Mesothelial cell of epicardium (in vitro differentiated cells): ENCODE measurements at places on chromosomes 6 and 20.

- peaks cover 14% of the 10 kb centered on the region for H3K27me3 ChIP-seq
- H3K4me3 ChIP-seq, result no peak overlapping the region
- H3K27ac ChIP-seq, result no peak overlapping the region
- DNase-seq, result no peak
- H3K4me1 ChIP-seq, result peaks cover 31% of the 10 kb centered on the region
Measured at GRCh38 chr6:167232356-167232755, 58.8 kb upstream of the UNC93A start.

DNA sequence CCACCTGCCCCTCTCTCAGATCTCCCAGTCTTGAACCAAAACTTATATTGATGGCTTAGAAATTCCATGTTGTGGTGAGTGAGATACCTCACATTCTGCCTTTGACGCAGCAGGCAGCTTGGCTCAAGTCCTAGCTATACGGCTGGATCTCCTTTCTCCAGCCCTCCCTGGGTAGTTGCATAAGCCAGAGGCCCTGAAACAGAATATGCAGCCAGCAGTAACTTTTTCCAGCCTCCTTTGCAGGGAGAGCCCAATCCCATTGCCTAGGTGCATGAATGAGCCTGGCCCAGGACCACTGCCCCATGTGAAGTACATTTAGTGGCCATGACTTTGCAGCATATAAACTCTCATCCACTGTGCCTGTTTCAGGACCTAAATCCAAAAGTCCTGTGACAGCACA, 202.2 kb upstream of the CDYL start:
- H3K4me1 ChIP-seq, result no peaks in the 10 kb centered on the region
- H3K27ac ChIP-seq, result no peak overlapping the region
- no peaks in the 10 kb centered on the region for H3K27me3 ChIP-seq
- no peak overlapping the region for H3K4me3 ChIP-seq
- no peak for DNase-seq
- peaks cover 7% of the 10 kb centered on the region for H3K36me3 ChIP-seq

- H3K4me3 ChIP-seq, result no peak overlapping the region
- H3K27me3 ChIP-seq, result no peaks in the 10 kb centered on the region
- H3K27ac ChIP-seq, result no peak overlapping the region
- peaks cover 29% of the 10 kb centered on the region for H3K36me3 ChIP-seq
- H3K4me1 ChIP-seq, result peaks cover 13% of the 10 kb centered on the region
Measured at GRCh38 chr6:52507557-52508260, 69.2 kb downstream of the TRAM2 start.

DNA sequence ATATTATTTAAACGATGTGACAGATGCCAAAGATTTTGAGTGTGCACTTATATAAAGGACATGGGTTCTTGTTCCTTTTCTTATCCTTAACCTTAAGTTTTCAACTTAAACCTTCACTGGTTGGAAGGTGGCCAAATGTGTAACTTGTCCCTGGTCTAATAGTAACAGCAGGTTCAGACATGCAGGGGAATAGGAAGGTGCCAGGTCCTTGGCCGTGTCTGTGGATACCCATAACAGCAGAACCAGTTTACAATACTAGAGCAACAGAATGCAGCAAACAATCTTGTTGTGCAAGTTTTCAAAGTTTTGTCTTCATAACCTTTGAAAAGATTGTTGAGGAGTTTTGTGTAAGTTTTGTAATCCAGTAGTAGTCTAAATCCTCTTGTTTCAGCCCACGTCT, 4.4 kb downstream of the MYB start:
- DNase-seq, result no peak
- H3K4me1 ChIP-seq, result peaks cover 32% of the 10 kb centered on the region
- H3K4me3 ChIP-seq, result no peak overlapping the region
- H3K27me3 ChIP-seq, result peaks cover 43% of the 10 kb centered on the region
- H3K27ac ChIP-seq, result no peak overlapping the region

DNA sequence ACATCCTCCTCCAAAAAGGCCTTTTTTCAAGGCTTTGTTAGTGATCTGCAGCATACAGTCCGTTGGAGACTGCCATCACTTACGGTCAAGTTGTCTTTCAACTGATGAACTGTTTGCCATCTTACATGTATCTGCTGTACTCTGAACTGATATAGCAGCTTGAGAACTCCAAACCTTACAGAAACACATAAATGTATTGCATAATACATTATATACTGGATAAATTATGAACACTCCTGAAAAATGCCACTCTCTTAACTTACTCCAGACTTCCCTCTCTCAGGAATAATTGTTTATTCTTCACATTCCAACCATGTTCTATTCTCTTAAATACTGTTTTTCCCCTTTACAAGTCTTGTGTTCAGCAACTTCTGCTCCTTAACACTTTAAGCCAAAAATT, 14.6 kb upstream of the RHAG start:
- no peaks in the 10 kb centered on the region for H3K36me3 ChIP-seq
- DNase-seq, result no peak
- peak overlapping the region; percentile 85 for H3K27ac ChIP-seq
- no peak overlapping the region for H3K4me3 ChIP-seq
- H3K4me1 ChIP-seq, result peaks cover 45% of the 10 kb centered on the region
- no peaks in the 10 kb centered on the region for H3K27me3 ChIP-seq

DNA sequence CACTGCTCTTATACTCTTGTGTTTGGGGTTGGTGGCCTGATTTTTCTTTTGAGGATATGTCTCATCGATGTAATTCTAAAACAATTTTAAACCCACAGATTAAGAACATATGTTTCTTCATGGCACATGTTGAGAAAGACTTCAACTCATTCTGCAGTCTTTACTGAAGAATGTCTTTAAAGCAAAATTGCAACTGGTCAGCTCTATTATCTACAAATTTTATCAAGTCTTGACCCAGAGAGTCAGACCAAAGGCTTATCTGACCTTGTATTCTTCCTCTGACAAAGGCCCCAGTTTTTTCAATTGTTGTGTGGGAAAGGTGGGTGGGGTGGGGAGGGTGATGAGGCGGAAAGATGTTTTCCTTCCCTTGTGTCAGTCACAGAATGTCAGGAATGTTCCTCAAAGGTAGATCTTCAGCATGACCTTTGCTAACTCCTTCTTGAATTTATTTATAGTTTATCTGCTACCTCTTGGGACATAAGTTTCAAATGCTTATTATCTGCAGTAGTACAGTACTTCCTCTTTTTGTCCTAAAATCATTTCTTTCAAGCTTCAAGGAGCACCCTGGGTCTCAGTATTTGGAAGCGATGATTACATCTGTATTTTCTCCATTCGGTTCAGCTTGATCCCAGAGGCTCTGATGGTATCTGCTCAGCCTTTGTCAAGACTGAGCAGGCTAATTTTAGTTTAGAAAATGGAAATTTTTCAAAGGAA, 63.2 kb upstream of the TIAM2 start:
- peaks cover 31% of the 10 kb centered on the region for H3K4me1 ChIP-seq
- peaks cover 1% of the 10 kb centered on the region for H3K36me3 ChIP-seq
- no peak overlapping the region for H3K4me3 ChIP-seq
- DNase-seq, result no peak
- no peaks in the 10 kb centered on the region for H3K27me3 ChIP-seq

DNA sequence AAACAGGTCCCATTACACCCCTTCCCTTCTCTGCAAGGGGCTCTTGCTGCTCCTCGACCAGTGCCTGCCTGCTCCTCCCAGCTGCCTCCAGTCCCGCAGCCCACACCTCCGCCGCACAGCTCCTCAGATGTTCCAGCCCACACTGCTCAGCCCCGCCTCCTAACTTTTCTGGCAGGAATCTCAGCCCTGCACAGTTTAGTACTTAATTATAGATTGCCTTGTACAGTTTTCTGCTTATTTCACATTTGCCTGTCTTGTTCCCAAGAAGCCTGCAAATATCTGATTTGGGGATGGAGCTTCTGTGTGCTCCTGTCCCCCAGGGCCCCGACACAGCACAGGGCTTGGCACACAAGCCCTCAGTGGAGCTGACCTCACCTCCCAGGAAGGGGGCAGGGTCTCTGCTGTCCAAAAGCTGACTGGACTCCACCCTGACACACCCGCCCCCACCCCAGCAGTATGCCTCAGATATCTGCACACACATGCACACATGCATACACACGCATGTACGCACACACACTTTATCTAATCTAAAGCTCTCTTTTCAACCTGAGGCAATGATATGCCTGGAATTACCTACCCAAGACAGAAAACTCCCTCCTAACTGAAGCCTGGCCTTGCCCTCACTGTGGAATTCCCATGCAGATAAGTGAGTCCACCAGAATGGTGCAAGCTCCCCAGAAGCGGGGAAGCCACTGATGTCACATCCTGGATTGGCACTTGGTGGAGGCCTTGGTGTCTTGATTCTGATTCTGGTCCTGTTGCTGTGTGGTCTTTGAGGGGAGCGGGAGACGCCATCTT, 1.2 kb upstream of the PNPLA1 start:
- no peak for DNase-seq
- no peak overlapping the region for H3K4me3 ChIP-seq
- peaks cover 11% of the 10 kb centered on the region for H3K4me1 ChIP-seq
- H3K27me3 ChIP-seq, result peaks cover 13% of the 10 kb centered on the region
- no peaks in the 10 kb centered on the region for H3K36me3 ChIP-seq

- peak overlapping the region; percentile 93 for H3K4me3 ChIP-seq
- peak overlapping the region; percentile 93 for H3K27ac ChIP-seq
- H3K27me3 ChIP-seq, result peaks cover 2% of the 10 kb centered on the region
- DNase-seq, result no peak
- no peaks in the 10 kb centered on the region for H3K36me3 ChIP-seq
Measured at GRCh38 chr6:162728197-162728596, 423 bp downstream of the PACRG start.

- DNase-seq, result no peak
- H3K4me3 ChIP-seq, result no peak overlapping the region
- H3K27ac ChIP-seq, result peak overlapping the region; percentile 90
- H3K36me3 ChIP-seq, result peaks cover 4% of the 10 kb centered on the region
- H3K27me3 ChIP-seq, result no peaks in the 10 kb centered on the region
Measured at GRCh38 chr6:23414051-23414445, 712.0 kb upstream of the NRSN1 start.
